ENCODE measurements at places on chromosomes 2 and 18.
A peak's percentile ranks its signal among the peaks of the same experiment; 100 is the strongest.

- no peak for DNase-seq
Observed at GRCh38 chr18:11269257-11269656, 119.9 kb upstream of the PIEZO2 start.

DNA sequence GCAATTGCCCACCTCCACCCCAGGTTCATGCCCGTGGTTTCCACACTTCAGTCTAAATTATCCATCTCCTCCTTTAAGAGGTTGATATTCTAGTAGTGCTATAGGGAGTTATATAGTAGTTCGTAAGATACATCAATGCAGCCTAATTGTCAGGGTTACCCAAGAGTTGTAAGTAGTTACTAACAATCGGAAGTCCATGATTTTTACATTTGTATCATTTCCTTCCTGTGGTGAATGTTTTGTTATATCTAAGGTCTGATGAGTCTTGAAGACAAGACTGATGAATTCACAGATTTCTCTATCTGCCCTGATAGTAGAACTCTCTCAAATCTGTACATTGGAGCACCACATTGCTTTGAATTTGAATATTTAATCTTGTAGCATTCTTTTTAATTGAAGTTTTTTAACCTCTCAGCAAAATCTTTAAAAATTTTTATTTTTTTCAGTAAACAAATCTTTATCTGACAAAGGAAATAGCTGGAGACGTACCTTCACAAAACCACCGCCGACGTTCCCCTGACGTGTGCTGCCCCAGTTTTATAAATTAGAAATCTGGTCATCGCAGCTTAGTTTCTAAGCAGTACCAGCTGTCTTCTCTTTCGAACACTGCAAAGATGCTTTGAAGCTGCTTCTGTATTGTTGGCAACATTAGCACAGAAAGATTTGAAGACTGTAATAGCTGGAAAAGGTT is 264.5 kb downstream of the SOCS6 start:
- no peak for DNase-seq

DNA sequence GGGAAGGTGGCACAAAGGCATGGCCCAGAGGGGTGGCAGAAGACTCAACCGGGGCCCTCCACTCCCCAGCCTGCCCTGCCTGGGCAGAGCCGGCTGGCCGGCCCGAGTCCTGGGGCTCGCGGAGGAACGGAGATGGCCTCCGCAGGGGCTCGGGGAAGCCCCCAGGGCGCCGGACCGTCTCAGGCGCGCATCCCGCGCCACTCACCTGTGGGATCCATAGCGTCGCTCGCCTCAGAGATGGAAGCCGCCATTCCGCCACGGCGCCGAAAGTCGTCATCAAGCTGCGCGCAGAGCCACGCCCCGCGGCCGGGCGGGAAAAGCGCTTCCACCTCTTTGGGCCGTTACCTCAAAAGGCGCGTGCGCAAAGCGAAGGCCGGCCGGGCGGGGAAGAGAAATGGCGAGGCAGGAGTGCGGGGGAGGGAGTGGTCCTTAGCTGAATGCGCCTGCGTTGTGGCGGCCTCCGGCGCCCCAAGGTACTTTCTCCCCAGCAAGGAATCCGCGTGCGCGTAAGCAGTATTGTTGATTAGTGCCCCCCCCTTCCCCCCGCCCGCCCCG is at the start of gene SMPD4:
Gene SMPD4, minus strand, starts transcription at position 278 of the 555 bp plus-strand sequence. CDS start 5,010 bp downstream, outside the sequence.
- DNase-seq: peak; percentile 98

GRCh38 chr2:83386549-83386948 is 1072.5 kb downstream of the SUCLG1 start:
- no peak for DNase-seq

GRCh38 chr2:115491186-115491793 is 1048.8 kb downstream of the DPP10 start:
- DNase-seq: no peak

- no peak for DNase-seq
Observed at GRCh38 chr2:97781981-97782380, 68.6 kb downstream of the ZAP70 start.

GRCh38 chr2:83827618-83828017 is 631.5 kb downstream of the SUCLG1 start:
- no peak for DNase-seq

- DNase-seq: no peak
Observed at GRCh38 chr2:103809941-103810441, 1043.9 kb upstream of the POU3F3 start.

GRCh38 chr18:28995319-28995718 is 818.4 kb upstream of the CDH2 start:
- no peak for DNase-seq

All from left cardiac atrium (tissue), 4 donors.